WERI-Rb-1 (cell line): ENCODE measurements at places on chromosomes 2 and 18.

DNA sequence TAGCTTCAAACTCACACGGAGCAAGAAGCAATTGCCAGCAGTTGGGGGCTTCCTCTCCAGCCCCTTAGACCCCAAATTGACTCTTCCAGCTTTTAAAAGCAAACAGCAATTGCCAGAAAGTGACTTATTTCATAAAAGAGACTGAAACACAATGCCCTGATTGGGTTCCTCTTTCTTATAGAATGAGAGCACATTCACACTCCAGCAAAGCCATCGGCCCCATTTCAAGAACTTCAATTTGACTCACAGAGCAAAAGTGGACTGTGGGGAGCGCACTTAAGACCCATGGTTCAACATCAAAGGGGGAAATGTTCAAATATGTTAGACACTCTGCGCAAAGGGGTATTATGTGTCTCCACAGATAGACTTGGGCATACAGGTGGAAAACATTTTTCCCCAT lies 484.7 kb downstream of the BCL11A start:
- DNase-seq = no peak

DNA sequence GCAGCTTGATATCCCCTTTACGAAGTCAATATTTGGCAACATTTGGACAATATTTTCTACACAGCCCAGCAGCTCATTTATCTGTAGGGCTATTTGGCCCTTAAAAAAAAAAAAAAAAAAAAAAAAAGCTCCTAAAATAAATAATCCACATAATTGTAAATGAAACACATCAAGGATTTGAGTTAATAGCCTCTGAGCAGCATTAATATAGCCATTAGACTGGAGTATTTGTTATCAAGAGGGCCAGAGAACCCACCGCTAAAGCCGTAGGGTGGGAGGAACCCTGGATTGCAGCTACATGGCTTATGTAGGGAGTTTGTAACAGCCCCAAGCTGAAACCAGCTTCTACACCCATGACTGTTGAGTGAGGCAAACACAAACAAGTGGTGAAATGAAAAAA lies 84.5 kb downstream of the RNF152 start:
- no peak for DNase-seq

GRCh38 chr2:84942166-84942565 lies 28.8 kb upstream of the KCMF1 start:
- DNase-seq = no peak

DNA sequence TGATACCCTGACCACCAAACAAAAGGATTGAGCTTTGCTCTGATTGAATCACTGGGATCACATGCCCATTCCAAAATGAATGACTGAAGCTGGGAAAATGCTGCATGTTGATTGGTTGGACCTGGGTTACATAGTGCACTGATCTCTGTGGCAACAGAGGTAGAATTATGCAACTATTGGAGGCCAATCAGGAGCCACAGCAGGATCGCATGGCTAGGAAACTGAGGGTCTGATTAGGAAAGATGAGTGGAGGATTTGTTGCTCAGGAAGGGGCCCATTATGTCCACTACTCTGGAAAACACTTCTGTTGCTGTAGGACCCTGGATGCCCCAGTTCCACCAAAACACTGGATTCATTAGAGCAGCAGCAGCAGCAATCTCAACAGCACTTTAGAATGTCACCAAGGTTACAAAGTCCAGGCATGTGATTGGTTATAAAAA lies 25.9 kb upstream of the SGPP2 start:
- DNase-seq = no peak

- no peak for DNase-seq
These were observed 31.6 kb upstream of the SNORC start for GRCh38 chr2:232838406-232838874.

GRCh38 chr2:136538489-136538888 lies 226.9 kb upstream of the THSD7B start:
- no peak for DNase-seq

GRCh38 chr2:109637749-109638570 lies 23.8 kb downstream of the SOWAHC start:
- DNase-seq = no peak

GRCh38 chr2:202762556-202762955 lies 109.0 kb downstream of the ICA1L start:
- no peak for DNase-seq

GRCh38 chr2:25936889-25937545 lies 45.3 kb downstream of the KIF3C start:
- DNase-seq = no peak

DNA sequence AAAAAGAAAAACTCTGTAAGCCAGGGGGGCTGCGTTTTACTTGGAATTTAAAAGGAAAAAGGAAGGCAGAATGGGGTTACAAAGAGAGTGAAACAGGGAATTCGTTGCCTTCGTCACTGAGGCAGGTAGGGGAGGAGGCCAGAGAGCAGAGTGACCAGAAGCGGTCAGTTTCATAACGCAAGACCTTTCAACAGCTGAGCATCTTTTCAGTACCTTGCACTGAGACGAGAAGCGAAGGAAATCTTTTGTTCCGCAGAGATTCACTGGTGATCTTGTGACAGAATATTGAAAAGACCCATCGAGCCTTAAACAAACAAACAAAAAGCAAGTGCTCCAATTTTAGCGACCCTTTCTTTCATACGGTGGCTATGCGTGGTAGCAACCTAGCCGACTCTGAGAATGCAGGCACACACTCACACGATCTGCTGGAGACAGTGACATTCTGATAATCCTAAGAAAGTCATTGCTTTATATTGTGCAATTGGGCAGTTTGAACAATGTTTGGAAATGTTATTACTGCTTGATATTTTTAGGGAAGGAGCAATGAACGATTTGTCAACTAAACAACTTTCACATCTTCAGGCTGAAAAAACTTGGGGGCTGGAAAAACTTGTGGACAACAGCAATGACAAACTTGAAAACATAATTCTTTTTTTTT lies 93.8 kb upstream of the ODC1 start:
- DNase-seq = no peak

DNA sequence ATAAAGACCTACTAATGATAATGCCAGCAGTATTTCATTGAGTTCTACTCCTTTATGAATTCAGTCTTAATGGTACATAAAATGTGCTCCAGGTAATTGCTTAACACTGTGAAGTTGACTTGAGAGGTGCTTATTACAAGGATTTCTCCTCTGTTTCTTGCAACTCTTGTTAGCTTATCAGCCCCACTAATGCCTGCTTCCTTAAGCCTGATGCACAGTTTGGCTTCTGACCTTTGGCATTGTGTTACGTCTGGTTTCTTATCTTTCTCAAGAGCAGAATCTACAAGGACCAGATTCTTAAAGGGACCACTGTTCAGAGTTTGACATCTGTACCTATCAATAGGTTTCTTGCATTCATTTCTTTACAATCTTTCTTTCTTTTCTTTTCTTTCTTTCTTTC lies 223.9 kb upstream of the CWC22 start:
- DNase-seq = no peak

GRCh38 chr2:216132585-216132984 lies 23.4 kb downstream of the XRCC5 start:
- DNase-seq = no peak

DNA sequence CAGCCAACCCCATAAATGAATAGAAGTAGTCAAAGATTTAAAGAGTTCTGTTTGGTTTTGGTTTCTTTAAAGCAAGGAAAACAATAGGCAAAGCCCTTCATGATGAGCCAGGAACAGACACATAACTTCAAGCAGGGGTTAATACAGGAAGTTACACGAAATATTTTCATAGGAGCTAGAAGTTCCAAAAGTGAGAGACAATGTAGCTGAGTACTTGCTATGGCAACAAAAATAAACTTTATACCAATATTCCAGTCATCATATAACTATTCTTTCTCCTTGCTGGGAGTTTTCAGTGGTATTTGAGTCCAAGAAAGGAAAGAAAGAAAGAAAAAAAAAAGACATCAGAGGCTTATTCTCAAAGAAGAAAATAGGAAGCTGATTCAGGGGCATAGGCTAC lies 56.2 kb downstream of the COBLL1 start:
- no peak for DNase-seq

DNA sequence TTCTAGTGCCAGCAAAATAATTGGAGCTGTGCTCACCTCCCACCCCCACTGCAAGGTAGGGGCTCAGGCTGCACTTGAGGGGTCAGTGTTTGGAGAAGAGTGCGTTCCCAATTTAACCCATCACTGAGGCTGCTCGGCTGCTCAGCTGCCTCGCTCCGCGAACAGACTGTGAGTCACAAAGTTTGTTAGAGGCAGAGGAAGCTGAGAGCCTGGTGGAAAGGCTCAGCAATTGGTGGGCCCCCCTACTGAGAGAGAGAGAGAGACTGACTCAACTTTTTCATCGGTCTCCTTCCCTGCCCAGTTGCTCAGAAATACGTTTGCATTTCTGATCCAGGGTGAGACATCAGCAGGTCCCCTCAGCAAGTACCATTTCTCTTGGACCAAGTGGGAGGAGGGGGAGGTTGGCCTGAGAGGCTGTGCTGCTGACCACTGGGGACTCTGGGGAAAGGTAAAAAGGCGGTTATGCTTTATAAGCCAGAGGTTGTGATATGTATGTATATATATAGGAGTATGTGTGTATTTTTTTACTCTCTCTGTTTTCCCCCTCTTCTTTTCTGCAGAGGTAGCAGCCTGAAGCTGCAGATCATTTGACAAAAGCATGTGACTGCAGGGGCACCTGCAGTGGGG lies 1.5 kb downstream of the EFR3B start:
- DNase-seq = no peak

DNA sequence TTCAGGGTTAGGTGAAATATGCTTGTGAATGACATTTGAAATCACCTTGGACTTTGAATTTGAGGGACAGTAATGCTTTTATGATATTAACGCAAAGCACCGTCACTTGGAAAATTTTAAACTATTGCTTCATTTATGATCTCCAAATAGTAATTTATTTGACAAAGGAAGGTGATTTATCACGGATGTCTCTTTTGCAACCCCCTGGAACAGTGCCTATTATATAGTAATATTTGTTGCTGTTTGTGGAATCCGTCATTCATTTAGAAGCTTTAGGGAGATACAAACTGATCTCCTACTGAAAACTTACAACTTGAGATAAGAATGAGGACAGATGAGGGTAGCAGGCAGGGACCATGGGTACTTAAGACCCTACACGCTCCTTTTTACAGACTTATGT lies 10.7 kb upstream of the ZEB2 start:
- DNase-seq = no peak

DNA sequence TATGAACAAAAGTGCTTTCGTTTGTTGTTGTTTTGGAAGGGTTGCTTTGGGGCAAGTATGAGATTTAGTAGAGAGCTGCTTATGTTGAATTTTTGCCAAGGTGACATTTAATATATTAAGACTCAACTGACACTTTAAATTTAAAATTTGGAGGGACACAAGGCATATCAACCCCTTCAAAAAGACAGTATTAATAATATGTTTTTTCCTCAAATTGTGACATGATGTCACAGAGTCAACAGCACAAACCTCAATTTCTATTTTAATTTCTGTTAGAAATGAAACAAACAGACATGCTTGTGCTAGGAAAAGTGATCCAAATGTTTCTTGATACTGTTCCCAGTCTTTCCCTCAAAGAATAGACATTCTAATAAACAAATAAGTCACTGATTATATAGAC lies 218.9 kb downstream of the CYRIA start:
- no peak for DNase-seq

DNA sequence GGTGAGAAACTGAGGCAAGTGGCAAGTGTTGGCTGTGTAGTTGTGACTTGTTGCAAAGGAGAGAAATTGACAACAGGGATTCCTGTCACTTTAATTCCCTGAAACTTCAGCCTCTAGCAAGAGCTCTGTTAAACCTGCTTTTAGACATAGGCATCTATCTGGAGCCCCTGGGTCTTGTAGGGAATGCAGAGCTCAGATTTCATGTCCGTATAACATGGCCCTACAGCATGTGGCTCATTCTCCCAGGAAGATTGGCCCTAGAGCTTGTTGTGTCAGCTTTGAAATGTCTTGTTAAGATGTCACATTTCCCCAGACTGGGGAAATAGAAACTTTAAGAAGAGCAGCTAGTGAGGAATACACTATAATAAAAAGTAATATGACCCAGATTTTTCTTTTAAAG lies 115.8 kb downstream of the POLE4 start:
- DNase-seq = no peak

DNA sequence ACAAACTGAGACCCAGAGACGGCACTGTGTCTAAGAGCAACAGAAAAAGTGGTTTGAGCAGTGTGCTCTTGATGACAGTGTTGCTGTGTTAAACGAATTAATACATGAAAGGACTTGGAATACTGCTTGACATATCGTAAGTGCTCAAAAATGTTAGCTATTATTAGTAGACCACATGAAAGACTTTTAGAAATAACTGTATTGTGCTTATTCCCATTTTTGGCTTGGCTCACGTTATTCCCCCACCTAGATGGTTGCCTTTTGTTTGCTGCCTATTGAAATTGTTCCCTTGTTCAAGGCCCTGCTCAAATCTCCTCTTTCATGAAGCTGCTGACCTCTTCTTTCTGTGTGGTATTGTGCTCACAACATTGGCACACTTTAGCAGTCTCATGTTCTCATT lies 27.8 kb upstream of the C2orf74 start:
- DNase-seq = no peak

DNA sequence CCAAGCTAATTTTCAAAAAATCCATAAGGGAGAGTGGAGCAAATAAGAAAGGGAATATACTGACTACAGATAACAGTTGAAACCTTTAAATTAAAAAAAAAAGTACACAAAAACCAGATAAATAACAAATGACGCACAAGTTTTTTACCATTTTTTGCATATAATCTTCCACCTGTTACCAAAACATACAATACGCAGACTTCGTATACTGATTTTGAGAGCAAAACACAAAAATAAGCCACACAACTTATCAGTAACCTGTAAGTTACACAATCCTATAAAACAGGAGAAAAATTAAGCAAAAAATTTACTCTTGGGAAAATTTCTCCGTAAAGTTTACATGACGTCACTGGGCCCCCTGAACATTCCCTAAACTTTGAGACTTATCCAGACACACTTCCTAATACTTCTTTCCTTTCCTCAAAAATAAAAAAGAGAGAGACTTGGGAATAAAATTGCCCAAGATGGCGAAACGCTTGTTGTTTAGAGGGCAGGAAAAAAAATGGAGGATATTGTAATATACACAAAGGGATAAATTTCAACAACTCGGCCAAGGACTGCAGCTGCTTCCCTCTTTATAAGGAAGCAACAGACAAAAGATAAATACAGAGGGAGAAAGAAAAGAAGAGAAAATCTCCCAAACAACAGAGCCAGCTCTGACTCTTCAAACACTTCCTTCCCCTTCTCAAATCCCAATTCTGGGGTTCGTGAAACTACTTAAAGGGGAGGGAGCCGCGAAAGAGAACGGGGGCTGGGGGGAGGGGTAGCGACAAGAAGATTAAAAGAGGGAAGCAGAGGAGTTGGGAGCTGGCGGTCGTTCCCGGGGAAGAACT lies 1.6 kb downstream of the BAZ2B start:
- DNase-seq = no peak

GRCh38 chr18:44536046-44536445 lies 144.6 kb upstream of the SETBP1 start:
- no peak for DNase-seq

DNA sequence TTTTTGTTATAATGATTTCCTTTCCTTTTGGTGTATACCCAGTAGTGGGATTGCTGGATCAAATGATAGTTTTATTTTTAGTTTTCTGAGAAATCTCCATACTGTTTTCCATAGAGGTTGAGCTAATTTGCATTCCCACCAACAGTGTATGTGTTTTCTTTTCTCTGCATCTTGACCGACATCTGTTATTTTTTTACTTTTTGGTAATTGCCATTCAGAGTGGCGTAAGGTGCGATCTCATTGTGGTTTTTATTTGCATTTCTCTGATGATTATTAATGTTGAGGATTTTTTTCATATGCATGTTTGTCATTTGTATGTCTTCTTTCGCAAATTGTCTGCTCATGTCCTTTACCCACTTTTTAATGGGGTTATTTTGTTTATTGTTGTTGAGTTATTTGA lies 58.1 kb downstream of the ARHGAP25 start:
- DNase-seq = no peak
